Brain (organoid and tissue), 16 donors: ENCODE measurements at places on chromosomes 1 and 21.

- peak; percentile 60 for DNase-seq
Observed at GRCh38 chr1:37342736-37343135, 131.6 kb upstream of the ZC3H12A start.

DNA sequence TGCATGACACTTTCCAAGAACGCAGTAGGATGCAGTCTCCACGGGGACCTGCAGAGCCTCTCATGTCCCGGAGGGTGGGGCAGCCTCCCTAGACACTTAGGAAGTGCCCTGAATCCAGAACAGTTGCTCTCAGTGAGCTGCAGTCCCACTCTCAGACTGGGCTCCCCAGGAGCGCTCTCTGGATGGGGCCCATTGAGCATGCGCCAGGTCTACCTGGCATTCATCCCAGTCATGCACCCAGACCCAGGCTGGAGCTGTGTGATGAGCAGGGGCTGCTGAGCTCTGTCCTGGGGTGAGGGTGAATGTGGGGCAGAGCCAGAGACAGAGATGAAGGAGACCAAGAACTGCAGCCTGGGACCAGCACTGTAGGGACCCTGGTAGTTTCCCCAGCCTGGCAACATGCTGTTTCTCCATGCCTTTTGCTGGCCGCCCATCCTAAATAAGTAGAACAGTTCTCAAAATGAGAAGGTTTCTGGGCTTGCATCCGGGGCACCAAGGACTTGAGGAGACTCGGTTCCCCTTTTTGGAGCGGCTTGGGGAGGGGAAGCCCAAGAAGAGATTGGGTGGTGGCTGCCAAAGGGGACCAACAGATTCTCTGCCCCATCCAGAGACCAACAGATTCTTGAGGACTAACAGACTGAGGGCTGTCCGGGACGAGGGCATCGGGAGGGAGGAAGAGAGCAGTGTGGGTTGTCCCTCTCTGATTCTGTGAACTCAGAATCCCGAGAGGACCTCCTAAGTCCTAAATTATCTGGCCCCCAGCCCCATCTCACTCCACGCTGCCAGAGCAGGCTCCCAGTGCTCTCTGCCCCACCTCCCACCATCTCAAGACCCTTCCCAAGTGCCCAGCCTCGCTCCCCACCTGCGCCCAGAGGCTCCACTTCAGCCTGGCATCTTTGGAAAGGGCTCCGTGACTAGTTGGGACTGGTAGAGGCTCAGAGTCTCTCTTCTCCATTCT, 1.0 kb upstream of the PGLYRP4 start:
- DNase-seq = no peak

DNA sequence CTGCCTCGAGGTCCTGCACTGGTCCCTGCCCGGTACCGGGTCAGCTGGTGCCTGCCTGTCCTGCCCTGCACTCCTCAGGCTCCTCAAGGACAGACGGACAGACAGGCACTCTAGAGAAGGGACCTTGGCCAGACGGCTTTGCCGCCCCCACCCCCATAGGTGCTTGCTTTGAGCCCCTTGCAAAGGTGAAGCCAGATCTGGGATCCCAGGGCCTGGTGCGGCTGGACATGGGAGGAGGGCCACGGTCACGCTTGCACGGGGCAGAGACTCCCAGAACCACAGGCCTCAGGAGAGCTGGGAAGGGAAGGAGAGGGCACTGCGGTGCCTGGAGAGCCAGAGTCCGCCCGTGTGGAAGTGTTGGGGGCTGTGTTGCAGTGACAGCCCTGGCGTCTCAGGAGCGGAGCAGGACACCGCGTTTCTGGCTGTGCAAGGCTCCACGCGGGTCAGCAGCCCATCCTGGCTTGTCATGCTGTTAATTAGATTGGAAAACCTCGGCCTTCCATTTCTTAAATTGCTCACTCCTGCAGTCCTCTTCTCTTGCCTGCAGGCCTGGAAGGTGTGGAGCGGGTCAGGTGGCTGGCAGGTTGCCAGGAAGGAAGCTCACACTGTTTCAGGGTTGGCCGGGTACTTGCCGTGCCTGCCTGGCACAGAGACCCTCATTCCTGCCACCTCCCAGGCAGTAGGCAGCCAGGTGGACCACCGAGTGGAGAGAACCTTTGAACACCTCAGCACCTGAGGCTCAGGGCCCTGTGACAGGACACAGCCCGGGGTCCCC, 16.3 kb downstream of the COL18A1 start:
- peak; percentile 12 for DNase-seq

- no peak for DNase-seq
Observed at GRCh38 chr1:119911775-119912174, 15.5 kb upstream of the ADAM30 start.

GRCh38 chr1:55684131-55684650, 469.0 kb upstream of the USP24 start:
- DNase-seq = no peak

DNA sequence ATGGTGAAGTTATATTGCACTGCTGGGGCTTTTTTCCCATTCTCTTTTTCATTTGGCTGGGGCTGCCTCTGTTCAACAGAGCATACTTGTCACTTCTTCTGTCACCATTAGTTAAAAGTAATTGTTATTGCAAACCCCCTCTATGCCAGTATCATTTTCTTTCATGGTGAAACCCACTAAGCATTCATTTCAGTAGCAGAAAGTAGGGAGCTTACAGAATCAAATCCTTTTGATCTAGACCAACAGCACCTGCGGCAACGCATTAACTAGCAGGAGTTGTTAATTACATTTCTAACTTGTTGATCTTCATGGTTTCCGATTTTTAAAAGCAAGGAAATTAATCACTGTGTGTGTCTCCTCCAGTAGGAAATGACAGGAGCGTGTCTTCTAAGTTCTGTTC, 15.0 kb downstream of the SMYD2 start:
- DNase-seq = peak; percentile 70

DNA sequence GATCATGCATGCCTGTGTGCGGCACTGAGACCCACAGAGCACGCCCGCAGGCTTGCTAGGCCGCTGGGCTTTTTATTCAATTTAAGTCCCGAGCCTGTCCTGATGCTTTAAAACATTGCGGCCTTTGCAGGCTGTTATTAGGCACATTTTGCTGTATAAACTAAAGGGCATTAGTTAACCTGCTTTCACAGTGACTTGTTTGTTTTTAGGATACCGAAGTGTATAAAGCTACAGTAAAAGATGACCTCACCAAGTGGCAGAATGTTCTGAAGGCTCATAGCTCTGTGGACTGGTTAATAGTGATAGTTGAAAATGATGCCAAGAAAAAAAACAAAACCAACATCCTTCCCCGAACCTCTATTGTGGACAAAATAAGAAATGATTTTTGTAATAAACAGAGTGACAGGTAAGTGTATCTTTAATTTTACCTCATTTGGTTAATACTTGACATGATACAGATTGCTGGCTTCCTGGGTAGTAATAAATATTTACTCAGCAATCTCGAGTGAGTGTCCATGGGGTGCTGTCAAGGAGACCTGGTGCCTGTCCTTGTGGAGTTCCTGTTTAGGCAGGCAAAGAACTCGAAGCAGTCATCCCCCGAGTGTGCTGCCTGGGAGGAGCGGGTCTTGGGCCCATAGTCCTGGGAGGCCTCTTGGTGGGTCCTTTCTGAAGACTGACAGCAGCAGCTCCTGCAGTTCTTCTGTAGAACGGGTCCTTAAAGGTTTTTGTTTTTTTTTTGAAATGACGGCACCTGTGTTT, 40.1 kb downstream of the TRAPPC10 start:
- no peak for DNase-seq

GRCh38 chr1:216682752-216683151, 40.5 kb downstream of the ESRRG start:
- DNase-seq = peak; percentile 59

DNA sequence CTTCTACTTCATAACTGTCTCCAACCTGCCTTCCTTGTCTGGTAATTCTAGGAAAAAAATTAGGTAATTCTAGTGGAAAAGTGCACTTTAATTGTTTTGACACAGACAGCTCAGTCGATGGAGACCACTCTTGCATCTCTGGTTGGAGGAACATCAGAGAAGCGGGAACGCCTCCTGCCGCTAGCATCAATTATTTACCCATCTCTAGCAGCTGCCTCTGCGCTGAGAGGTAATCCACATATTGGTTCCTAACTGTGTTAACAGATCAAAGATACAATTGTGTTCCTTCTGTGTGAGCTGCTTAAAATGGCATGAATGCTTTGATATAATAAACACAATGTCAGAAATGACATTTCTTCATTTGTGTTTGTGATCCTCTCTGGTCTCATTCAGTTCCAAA, 33.3 kb downstream of the C2CD2 start:
- peak; percentile 29 for DNase-seq

GRCh38 chr1:209815931-209816341, 10.0 kb upstream of the IRF6 start:
- DNase-seq = no peak

DNA sequence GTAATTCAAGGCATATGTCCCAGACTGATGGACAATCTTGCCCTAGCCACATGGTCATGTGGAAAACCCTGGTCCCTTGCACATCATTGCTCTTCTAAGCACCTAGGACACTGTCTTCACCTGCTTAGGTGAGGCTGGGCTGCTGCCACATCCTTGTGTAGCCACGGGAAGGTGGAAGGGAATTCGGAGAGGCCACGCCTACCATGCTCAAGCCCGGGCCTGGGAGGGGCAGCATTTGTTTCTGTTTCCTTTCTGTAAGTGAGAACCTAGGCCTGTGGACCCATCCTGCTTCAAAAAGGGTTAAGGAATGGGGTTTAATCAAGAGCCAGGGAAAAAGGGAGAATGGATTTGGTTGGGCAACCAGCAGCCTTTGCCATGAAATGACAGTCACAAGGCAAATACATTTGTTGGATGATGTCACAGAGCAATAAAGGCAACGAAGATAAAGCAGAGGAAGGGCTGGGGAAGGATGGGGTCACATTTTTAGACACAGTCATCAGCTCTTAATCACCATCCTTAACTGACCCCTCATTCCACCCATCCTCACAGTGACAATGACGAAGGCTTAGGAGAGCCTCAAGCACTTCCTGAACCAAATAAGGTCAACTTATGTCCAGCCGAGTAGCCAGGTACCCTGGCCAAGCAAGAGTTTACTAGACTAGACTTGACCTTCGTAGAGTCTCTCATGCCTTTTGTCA, 10.1 kb upstream of the LRRC38 start:
- no peak for DNase-seq

DNA sequence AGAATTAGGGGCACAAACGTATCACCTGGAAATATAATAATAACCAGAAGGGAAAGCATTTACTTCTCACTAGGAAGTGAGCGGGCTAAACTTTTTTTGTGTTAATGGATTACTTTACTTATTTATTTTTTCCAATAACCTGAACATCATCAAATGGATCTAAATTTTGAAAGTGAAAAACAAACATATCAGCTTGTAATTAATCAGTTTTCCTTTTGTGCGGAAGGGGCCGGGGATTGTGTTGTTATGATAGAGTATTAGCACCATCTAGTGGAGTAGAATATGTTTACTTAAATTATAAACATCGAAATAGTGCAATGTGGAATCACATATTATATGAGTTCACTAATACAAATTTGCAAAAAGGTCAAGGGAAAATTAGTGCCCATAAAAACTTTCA, 9.0 kb downstream of the CFH start:
- DNase-seq = peak; percentile 70

GRCh38 chr21:42212266-42212665, 6.7 kb upstream of the ABCG1 start:
- no peak for DNase-seq

GRCh38 chr1:109365642-109366204, 32.0 kb downstream of the SORT1 start:
- no peak for DNase-seq
